ENCODE measurements at places on chromosomes 2 and 18.

DNA sequence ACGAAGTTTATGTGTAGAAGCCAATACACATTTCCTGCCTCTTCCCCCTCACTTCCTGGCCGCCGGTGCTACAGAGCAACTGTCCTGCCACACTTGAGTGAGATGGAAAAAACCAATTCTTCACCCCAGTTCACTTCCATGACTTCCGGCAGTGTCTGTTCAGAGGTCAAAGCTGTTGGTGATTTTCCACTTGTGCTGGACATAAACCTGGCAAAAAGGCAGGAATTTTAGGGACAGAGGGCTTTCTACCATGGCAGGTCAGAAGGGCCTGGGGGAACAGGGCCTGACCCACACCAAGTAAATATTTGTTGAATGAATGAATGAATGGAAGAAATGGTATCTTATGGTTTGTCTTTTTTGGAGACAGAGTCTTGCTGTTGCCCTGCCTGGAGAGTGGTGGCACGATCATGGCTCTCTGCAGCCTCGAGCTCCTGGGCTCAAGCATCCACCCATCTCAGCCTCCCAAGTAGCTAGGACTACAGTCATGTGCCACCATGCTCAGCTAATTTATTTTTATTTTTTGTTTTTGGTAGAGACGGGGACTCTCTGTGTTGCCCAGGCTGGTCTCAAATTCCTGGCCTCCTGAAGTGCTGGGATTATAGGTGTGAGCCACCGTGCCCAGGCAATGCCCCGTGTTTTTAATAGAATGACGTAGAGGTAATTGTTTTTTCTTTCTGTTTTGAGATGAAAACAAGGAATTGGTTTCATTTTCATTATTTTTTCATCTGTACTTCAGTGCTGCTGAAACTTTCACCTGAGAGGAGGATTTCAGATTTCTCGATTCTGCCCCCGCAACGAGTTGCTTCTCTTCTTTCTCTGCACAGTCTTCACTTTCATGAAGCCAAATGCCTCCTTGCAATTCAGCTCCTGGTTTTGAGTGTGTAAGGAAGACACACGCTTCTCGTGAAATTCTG is 48.0 kb upstream of the LPIN2 start:
- DNase-seq, result no peak

GRCh38 chr2:74511104-74511989 is 2.9 kb upstream of the TLX2 start:
- DNase-seq, result no peak

GRCh38 chr18:57026316-57026715 is 120.6 kb upstream of the BOD1L2 start:
- DNase-seq, result no peak

DNA sequence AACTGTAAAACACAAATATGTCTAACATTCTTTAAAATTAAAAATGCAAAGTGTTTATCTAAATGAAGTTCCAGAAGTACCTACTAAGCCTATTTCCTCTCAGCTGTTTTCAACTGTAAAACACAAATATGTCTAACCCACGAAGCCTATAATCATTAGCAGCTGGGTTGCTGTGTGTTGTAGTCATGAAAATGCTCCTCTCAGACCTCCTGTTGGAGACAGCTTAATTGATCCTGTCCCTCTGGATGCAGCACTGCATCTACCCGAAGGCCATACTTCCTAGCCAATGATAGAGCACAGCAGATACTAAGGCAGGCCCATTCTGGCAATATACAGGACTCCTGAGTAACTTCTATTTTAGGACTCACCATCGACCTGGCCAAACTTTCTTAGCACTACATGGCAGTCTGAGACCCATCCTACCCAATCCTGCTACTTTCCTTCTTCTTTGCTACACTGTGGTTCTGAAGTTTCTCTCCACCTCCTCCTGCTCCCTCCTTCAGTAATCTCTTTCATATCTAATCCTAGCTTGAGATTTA is 92.5 kb upstream of the RBBP8 start:
- no peak for DNase-seq

GRCh38 chr2:237446338-237446665 is 32.3 kb upstream of the COL6A3 start:
- DNase-seq, result no peak

DNA sequence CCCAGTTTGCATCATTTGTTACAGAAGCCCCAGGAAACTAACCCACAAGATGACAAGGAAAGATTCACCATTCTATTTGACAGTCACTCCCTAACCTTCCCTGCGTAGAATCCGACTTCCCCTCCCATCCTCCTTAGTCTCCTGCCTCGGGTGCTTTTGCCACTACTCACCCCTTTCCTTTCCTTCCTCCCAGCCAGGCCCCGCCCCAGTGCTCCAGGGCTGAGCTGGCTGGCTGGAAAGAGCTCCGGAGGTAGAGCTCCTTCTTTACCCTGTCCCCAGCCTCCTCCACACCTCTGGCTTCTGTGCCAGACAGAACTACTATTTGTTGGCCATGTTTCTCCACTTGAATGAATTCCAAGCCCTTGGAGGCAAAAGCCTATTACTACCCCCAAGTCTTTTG is 317.6 kb upstream of the NCKAP5 start:
- DNase-seq, result no peak

DNA sequence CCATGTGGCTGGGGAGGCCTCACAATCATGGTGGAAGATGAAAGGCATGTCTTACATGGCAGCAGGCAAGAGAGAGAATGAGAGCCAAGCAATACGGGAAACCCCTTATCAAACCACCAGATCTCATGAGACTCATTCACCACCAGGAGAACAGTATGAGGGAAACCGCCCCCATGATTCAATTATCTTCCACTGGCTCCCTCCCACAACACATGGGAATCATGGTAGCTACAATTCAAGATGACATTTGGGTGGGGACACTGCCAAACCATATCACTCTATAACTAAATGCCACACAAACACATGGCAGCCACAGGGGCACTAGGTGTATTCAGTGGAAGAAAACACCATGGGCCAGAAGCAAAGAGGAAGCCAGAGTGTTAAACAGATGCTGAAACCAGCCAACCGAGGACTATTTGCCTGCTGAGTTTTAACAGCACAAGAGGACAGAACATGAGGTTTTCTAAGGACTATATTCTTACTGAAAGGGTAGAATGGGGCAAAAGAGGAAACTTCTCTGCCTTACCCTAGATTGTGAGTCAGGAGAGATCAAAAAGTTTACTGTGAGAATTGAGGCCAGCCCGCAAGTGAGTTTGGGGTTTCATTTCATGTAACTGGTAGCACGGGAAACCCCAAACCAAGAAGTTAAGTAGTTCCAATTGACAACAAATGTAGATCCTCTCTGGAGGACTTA is 49.2 kb downstream of the SIGLEC15 start:
- DNase-seq, result no peak

Data from ascending aorta (tissue), 2 donors.